ENCODE measurements at places on chromosomes 1 and 21.

DNA sequence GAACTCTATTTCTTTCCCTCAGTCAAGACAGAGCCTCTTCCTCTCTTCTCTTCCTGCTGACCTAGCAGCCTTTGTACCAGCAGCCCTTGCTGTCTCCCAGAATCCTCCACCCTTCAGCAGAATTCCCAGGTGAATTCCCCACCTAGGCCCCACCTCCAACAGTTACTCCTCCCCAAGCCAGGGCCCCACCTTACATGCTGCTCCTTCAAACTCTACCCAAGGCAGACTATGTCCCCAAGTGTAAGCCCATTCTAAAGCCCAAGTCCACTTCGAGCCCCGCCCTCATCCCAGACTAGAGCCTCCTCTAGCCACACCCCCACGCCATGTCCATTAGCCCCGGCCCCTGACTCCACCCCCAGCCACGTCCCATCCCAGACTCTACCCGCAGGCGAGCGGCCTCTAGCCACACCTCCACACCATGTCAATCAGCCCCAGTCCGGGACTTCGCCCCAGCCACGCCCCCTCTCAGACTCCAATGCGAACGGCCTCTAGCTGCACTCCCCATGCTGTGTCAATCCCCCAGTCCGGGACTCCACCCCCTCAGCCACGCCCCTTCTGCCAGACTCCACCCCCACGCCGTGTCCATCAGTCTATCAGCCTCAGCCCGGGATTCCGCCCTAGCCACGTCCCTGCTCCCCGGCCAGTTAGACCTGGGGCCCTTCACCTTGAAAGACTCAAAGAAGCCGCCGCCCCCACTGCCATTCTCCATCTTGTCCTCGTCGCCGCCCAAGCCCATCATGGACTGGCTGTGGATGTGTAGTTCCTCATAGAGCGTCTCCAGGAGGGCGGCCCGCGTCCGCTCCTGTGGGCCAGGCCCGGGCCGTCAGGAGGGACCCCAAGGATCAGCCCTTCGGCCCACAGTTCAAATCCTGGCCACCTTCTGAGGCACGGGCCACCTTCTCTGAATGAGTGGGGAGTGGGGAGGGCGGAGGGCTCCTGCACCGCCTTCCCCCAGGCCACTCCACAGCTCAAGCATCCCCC, 61.3 kb downstream of the RAP1GAP start:
- DNase-seq = peak; percentile 30

GRCh38 chr1:17880449-17880848, 125.3 kb downstream of the ACTL8 start:
- no peak for DNase-seq

- DNase-seq = no peak
These were observed 30.0 kb upstream of the AGPAT3 start for GRCh38 chr21:43835050-43835449.

DNA sequence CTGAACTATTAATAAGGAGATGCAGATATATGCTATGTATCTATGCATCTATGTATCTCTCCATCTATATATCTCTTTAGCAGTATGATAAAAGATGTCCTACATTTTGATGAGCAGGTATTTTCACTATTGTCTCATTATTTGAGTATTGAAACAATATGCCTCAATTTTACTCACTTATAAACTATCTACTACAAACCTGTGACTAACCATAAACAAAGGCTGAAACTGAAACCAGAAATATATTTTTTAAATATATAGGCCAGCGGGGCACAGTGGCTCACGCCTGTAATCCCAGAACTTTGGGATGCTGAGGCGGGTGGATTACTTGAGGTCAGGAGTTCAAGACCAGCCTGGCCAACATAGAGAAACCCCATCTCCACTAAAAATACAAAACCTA, 22.0 kb downstream of the EIF4G3 start:
- DNase-seq = no peak

DNA sequence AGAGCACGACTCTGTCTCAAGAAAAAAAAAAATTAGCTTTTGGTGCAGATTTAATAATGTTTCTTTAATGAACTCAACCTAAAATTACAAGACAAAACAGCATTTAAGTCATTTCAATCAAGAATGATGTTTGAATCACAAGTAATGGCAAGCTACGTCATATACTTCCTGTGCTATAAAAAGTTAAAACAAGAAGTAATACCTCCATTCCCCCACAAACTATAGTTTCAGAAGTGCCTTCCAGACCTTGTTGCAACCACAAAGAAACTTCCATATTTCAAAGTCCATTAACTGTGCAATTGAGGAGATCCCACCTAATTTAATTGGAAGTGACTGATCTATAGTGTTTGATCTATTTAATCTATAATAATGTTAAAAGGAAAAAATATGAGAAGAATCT, 15.1 kb downstream of the NRDC start:
- DNase-seq = no peak

DNA sequence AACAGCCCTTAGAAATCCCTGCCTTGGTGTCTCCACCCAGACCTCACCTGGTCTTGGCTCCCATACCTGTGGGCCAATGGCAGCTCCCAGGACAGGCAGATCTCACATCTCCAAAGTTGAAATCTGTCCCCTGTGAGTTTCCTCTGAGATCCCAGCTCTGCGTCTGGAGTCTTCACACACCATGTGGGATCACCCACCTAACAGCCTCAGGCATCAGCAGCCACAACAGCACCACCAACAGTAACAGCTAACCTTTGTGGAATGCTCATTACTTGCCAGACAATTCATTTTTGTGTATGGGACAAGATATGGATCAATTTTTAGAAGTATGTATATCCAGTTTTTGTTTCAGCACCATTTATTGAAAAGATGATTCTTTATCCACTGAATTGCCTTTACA, 523.2 kb downstream of the MATN1 start:
- no peak for DNase-seq

DNA sequence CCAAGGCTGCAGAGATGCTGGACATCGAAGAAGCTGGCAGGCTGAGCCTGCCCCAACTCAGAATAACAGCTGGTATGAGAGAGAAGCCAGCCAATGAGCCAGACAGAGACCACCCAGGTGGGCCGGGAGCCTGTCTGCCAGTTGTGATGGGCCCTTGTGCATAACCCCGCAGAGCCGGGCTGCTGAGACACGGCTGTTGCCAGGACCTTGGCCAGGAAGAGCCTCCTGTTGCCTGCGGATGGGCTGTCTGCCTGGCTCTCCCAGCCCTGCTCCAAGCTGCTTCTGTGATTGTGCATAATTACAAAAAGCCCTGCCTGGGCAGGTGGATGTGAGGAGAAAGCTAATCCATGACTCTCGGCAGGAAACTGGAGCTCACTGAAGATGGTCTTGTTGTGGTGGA, 126.5 kb downstream of the CAPN8 start:
- no peak for DNase-seq

DNA sequence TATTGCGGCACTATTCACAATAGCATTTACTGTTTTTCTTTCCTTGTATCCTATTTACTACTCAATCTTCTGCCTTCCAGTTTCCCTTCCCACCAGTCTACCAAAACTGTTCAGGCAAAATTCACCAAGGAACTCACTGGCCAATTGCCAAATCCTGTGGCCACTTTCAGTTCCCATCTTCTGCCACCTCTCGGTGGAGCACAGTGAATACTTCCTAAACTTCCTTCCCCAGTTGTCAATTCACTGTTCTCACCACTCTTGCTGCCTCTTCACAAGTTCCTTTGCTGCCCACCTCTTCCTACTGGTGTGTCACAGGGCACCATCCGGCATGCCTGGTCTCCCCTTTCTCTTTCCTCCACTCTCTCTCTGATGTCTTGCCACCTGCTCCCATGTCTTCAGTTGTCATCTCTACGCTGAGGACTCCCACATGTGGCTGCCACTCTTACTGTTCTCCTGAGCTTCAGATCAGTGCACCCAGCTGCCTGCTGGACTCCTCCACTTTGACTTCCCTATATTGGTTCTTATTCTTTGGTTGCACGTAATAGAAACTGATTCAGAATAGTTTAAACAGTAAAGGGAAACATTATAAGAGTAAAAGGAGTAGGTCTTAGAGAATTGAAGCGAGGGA, 114.4 kb downstream of the PIK3R3 start:
- DNase-seq = no peak

DNA sequence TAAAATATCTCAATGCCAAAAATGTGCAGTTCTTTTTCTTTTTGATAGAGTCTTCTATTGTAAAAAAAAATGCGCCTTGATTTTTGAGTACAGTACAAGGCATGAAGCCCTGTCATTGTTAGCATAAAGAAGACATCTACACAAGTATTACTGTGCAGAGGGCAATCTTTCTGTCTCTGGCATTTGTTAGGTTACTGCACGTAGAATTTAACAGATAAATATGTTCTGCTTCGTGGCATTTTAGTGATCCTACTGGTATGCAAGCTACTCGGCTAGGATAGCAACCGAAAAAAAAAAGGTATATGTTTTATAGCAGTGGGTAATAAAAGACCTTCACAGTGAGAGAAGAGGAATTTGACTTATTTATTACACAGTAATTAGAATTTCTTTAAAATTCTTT, 492.9 kb upstream of the ADGRL2 start:
- DNase-seq = no peak

- DNase-seq = no peak
These were observed 2.4 kb downstream of the SELE start for GRCh38 chr1:169731446-169731845.

DNA sequence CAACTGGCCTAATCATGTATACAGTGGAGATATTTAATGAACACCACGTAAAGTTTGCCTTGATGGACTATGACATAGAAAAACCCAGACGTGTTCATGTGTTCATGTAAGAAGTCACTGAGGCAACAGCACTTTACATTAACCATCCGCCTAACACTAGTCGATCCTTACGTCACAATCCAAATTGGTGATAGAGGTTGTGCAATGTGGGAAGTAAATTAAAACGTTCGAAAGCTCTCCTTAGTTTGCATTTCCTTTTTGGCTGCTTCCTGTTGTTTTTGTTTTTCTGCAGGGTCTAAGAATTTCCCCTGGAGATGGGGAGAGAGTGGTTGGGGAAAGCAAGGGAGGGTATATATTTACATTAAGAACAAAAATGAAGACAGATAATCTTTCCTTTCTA, 587.5 kb upstream of the ADGRL2 start:
- no peak for DNase-seq

- DNase-seq = no peak
These were observed 19.5 kb downstream of the RRP1 start for GRCh38 chr21:43808832-43809251.

- no peak for DNase-seq
These were observed 120.3 kb upstream of the DNAH14 start for GRCh38 chr1:224809137-224809536.

DNA sequence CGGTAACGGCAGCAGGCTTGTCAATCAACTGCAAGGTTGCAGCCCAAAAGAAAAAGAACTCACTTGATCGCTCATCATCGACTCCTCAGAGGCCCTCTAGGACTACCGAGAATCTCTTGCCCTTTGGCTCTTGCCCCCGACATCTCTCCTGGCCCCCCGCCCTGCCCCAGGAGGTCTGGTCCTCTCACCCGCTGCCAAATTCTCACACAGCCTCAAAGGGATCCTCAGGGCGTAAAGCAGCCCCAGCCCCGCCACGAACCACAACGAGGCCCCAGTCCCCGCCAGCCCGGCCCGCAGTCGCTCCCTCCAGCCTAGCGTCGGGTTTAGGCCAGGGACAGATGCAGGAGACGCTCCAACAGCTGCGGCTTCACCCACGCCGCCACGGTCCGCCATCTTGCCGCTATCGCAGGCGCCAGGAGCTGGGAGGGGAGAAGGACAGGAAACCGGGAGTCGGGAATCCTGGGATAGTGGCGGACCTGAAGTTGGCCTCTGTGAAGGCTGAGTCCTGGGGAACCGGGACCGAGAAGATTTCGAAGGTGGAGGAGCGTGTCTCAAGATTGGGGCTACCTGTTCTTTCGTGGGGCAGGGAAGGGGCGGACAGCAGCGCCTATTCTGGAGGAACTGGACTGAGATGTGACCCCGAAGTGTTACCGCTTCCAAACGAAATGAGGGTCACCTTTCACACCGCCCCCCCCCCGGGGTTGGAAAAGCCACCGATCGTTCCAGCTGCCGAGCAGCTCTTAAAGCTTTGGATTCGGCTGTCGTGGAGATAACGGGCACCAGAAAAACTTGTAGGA, at the start of gene ST7L:
Gene ST7L (minus strand): TSS at position 421 of the 797 bp plus-strand sequence. CDS start 28 bp downstream, at position 393.
- DNase-seq = peak; percentile 35

DNA sequence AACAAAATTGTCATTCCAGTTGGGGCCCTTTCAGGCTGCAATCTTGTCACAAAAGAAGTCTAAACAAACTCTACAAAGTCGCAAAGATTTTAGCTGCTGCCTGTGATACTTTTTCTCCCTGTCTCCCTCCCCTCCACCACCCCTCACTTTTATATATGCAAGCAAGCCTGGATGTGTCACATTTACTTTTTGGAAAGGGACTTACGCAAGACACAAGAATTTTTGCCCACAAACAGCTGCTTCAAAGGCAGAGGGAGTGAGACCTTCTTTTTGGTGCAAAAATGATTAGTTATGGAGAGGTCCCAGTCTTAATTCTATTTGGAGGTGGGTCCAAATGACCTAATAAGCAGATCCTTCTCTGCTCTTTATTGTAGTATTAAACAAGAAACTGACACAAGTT, 22.9 kb upstream of the RALGPS2 start:
- DNase-seq = no peak

Data from activated CD4-positive, alpha-beta T cell treated with anti-CD3 and anti-CD28 coated beads, Interleukin-2, amount 50 U/mL, for 24 hours (primary cell).